ENCODE measurements at places on chromosomes 1 and 21.

DNA sequence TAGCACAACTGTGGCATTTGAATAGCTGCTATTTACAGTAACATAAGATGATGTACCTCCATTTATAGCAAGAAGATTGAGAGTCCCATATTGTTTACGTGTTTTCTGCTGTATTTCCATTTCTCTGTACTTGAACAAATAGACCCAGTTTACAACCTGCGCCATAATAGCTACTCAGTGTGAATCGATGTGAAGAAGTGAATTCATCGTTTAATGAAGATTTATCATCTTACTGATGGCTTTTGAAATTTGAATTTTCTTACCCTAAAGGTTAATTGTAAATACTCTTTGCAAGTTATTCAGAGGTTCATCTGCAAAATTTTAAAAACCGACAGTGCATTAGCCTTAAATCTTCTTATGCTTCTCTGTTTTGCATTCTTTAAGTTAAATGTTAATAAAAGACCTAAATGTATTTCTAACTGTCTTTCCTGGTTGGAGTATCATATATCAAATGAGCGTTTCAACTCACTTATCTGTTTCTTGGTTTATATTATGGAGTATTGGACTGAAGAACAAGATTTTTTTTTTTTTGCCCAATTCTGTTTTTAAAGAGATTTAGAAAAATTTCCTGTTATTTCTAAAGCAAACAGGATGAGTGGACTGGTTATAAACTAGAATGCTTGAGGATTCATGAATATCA, 2.2 kb downstream of the MACO1 start:
- DNase-seq = no peak

GRCh38 chr1:209607102-209607794, 23.7 kb downstream of the CAMK1G start:
- no peak for DNase-seq

DNA sequence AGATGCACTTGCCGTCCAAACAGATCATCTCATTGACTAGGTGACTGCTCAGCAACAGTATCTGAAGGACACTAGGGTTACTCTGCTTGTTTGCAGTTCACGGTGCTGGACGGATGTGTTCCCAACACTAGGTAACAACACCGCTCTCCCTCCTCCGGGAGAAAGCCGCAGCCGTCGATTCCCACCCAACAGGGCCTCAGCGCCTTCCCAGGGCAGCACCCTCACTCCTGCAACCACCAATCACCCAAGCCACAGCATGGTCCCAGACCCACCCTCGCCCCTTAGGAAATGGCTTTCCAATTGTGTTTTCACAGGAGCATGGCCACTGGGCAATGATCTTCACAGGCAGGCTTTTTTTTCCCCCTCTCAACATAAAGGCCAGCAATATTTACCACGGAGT, 779 bp downstream of the TLR5 start:
- DNase-seq = no peak

DNA sequence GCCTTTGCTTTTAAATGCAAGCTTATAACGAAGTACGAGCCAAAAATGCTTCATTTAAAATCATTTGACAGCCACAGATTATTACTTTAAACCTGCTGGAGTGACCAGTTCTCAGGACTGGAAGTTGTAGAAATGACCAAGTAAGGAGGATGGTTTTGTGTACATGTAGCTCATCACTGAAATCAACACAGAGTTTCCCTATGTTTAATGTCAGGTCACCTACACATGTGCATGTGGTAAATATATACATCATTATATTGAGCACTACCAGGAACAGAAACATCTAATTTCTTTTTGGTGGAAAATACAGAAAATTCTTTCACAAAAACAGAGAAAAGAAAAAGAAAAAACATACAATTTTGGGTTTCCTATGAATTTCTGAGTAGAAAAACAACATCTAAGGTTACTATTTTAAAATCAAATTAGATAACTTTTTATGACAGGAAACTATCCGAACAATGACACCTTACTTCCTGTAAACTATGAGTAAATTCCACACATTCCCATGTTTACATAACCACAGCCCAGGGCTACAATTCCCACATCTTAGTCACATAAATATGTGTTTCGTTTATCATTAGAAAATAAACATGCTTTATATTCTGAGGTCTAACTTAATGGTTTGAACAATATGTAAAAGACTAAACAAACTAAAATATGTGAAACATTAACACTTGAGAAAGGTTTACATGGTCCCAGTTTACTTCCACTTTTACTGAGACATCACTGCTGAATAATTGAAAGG, 73.6 kb downstream of the ZNF281 start:
- no peak for DNase-seq

- DNase-seq = peak; percentile 53
These were observed 651 bp downstream of the ZBTB8A start for GRCh38 chr1:32539584-32540571.

DNA sequence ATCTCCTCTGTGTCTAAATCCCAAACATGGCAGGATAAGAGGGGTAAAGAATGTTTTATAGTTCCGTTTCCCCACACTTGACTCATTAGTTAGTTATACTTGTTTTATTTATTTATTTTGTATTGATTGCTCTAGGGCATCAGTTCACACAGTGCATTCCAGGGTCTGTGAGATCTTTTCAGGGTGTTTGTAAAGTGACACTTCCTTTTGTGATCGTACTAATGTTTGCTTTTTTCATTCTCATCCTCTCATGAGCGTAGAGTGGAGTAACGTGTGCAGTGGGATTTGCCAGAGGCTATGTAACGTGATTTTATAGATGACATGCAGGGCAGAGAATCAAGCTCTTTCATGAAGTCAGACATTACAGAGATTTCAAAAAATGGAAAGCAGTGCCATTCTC, 103.2 kb downstream of the SCCPDH start:
- DNase-seq = no peak

DNA sequence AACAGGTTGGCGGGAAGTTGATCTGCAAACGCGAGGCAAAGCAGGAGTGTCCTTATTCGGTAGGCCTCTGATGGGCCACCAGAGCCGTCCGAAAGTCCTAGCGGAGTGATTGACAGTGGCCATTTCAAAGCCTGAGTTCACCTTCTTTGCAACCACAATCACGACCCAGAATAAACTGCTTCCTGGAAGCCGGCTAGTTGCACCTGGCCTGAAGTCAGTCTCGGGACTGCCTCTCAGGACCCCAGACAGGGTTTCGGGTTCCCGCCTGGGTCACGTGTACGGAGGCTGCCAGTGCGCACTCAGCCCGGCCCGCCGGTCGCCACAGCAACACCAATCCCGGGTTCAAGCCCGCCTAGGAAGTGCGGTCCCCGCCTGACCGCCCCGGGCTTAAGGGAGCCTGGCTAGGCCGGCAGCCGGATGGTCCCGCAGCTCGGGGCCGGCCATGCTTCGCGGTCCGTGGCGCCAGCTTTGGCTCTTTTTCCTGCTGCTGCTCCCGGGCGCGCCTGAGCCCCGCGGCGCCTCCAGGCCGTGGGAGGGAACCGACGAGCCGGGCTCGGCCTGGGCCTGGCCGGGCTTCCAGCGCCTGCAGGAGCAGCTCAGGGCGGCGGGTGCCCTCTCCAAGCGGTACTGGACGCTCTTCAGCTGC, at the start of gene TOR3A:
TSS of gene TOR3A (plus strand) at position 384 of the 646 bp plus-strand sequence. CDS start at position 443, 59 bp downstream.
- DNase-seq = peak; percentile 93

DNA sequence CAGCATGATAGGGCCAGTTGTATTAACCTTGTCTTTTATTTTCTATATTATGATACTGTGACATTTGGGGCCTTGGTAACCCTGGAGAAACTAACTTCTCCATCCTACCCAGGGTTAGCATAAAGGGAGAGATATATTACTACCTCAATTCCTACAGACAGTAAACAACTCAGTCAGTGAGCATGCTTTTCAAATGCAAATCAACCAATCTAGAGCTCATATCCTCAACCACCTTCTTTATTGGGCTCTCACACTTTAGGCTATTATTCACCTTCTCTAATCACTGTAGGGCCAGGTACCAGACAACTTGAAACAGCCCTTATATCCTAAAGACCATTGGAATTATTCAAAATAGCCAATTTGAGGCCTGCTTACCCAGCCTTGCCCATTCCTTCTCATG, 477.6 kb downstream of the PTPRC start:
- DNase-seq = no peak

GRCh38 chr1:10528066-10529014, 53.6 kb downstream of the PEX14 start:
- DNase-seq = no peak

DNA sequence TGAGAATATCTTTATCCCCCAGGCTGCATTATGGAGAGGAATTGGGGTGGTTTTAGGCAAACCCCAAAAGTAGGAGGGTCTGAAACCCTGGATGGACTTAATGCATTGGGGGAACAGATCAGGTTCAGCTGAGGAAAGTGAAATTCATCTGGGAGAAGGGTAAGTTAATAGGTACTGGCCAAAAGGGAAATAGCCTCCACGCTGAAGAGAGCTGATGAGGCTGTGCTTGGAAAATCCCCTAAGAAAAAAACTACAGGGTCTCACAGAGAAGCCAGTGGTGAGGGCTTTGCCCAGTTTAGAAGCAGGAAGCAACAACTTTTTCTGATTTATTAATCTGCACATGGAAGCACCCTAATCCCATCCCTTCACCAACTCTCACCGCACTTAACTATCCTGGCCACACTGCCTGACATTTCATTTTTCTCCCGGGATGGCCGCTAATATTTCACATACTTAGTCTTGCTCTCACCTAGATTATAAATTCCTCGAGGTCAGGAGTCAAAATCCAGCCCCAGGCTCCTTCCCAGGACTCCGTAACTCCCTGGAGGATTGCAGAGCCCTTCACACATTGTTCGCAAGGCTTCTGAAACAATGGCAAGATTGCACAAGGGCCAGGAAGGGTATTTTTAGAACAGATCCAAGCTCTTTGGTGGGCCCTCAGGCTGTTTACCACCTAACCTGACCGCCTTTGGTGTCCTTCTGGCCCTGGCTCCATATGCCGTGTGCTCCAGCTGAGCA, 60.9 kb upstream of the TARBP1 start:
- DNase-seq = no peak

- peak; percentile 90 for DNase-seq
These were observed at the start of gene RAB4A for GRCh38 chr1:229270547-229271447. RAB4A (plus strand) TSS chr1:229271111; CDS start chr1:229271340, 229 bp downstream.

DNA sequence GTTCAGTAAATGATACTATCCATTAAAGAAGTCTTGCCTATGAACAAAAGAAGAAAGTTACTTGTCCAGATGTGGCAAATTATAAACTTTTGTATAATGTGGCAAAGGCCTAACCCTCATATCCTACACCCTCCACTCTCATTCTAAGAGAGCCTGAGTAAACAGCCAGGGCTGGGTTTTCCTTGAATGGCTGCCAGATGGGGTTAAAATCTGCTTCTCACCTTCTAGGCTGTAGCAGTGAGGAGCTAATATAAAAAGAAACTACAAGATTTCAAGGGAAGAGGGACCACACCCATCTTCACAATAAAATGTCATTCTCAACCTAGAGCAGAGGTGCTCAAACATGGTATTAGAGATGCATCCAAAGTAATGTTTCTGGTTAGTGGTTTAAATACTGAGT, 8.9 kb downstream of the RABIF start:
- DNase-seq = no peak

DNA sequence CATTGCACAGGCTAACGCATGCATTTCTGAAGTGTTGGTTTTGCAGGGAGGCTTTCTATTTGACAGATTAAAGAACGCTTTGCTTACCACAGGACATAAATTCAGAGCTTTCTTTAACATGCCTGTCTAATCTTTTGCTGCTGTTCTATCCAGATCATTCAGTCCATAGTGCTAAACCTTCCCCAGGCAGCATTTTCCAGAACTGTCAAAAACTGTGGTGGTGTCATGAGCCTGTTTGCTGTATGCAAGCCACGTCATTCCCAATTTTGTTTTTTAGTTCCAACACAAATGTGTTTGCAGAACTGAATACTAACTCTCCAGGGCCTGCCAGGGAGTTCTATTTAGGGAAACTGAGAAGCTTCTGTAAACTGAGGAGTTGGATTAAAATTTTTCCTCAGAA, 390.5 kb upstream of the LYPLAL1 start:
- no peak for DNase-seq

DNA sequence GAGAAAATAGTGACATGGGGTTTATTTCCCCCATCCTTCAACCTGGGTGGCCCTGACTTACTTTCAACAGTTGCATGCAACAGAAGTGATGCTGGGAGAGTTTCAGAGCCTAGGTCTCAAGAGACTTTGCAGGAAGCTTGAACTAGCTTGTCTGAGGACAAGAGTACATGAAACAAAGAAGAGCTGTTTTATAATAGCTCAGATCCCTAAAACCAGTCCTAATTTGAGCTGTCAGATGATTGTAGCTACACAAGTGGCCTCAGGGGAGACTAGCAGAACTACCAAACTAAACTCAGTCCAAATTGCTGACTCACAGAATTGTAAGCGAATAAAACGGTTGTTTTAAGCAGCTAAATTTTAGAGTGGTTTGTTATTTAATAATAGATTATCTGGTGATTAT, 17.1 kb downstream of the RC3H1 start:
- peak; percentile 16 for DNase-seq

DNA sequence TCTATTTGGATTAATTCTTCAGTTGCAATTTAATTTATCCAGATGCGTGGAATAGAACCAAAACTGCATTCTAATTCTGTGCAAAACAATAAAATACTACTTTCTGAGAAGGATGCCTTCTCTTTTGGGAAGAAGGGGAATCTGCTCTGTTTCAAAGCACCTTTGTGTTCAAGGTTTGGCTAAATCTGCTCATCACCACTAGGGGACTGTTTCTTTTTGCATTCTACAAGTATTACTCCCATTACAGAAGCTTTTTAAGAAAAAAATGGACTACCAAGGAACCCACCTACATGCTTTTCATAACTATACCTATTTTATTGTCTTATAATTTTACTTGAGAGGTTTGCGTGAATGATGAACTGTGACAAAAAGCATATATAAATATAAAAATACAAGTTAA, 18.2 kb downstream of the MRPS6 start:
- no peak for DNase-seq

GRCh38 chr1:21517660-21518480, 8.6 kb downstream of the ALPL start:
- no peak for DNase-seq

GRCh38 chr21:39796466-39796865, 51.5 kb downstream of the IGSF5 start:
- DNase-seq = no peak

DNA sequence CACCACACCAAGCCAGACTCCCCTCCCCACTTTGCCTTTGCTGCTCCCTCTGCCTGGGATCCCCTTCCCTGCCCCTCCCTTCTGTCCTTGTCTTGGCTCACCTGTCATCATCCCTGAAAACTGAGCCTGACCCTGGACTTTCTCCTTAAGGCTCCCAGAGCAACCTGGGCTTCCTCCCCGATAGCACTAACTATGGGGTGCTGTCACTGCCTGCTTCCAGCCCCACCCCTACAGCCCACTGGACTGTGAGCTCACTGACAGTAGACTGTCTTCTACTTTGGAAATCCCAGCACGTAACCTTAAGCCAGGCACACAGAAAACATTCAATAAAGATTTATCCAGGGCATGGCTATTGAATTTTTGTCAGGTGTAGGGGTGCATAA, 9.5 kb upstream of the CSF1 start:
- DNase-seq = no peak

DNA sequence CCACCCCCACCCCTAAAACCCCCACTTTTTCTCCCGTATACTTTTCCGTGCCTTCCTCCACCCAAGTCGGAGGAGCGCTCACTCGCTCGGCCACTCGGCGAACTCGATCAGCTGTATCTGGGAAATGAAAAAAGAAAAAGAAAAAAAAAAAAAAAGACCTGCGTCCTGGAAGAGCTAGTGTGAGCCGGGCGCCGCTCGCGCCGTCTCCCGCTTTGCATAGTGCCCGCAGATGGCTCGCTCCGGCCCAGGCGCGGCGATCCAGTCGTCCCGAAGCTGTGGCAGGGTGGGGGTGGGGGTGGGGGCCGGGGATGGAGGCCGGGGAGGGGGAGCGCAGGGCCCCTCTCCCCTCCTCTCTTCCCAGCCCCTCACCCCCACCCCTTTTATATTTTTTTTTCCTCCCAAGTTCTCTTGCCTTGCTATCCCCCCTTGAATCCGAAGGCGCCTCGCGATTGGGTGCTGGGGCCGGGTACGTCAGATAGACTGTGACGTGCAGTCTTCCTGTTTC, 299 bp upstream of the PROX1 start:
- peak; percentile 82 for DNase-seq
